SW 1271 (cell line): ENCODE measurements at places on chromosomes 6 and 20.
A peak's percentile ranks its signal among the peaks of the same experiment; 100 is the strongest.

DNA sequence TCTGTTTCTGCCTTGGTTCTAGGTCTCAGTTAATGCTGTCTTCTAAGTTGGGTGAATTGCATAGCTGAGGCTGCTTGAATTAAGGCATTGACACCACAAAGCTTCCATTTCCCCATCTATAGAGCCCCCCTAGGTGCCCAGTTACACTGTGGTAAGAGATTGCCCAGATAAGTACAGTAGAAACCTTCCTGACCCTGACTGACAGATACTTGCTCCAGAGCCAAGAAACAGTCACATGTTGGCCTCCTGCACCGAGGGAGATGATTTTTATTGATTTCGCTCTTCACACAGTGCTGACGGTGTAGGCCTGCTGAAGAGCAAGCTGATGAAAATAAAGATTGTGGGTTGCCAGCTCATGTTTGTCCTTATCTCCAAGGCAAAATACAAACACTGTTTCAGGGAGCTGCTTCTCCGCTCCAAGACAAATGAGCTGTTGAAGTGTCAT is 67.9 kb downstream of the TRMT11 start:
- no peak for DNase-seq

DNA sequence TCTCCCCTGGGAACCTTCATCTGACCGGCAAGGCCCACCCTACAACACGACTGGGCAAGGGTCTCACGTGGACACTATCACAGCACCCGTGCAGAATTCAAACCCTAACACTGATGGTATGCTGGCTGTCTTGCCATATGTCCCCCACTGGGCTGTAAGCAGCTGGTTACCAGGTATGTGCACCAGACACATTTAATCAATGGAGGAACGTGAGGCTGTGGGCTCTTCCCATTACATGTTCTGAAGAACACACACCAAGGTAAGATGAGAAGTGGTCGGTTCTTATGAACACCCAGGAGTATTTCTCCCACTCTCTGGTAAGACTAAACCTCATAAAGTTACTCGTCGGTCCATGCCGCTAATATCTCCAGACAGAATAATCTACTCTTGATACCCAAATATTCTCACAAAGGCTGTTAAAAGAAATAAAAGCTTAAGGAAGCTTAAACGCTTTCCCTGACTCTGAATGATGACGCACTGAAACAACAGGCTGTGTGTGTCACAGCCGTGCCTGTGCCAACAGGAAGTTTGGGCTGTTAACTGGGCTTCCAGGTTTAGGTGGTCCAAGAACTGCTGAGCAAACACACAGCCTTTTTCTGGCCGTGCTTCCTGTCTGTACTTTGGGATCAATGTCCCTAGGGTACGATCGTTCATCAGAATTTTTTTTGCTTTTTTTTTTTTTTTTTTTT is 75.3 kb downstream of the SLC23A2 start:
- DNase-seq: no peak

DNA sequence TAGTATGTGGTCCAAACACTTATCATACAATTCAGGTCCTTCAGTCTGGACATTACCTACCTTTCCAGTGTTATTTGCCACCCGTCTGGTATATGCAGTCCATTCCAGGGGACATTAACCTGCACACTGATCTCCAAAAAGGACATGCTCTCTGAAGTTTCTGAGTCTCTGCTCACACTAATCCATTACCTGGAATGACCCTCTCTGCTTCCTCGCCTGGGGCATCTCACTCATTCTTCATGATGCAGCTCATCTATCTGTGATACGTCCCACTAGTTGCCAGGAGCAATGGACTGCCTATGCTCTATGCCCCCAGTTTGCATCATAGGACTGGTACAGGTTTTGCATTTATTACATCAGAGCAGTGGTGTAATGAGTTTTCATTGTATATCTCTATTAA is 5.9 kb upstream of the TUBB2B start:
- DNase-seq: no peak

- no peak for DNase-seq
These were observed 51.5 kb upstream of the ENPP4 start for GRCh38 chr6:46078294-46078693.

DNA sequence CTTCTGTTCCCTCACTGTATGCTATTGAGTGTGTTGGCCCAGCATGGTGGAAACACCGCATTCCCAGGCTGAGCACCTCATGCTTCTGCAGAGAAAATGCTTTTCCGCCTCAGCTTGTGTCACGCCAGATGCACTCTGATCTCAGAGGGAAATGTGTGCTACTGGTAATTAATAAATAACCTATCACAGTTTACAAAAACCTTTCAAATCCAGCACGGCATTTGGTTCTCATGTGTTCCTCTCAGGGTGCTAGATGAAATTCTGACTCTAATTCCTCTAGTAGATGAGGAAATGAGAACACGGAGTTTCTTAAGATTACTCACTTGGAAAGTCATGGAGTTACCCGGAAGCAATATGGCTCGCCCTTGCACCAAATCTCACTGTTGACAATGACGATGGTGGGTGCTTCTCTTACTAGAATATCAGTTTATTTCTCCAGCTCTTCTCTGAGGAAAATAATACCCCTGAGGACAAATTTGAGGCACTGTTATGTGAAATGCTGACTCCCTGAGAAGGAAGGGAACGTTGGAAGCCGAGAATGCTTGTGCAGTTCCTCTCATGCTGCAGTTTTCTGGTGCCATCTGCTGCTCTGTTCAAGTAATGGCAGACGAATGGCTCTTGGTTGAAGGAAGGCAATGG is 116.6 kb downstream of the RNF144B start:
- DNase-seq: peak; percentile 78

GRCh38 chr6:81534934-81535465 is 217.5 kb downstream of the TENT5A start:
- DNase-seq: no peak

- peak; percentile 31 for DNase-seq
These were observed 2.7 kb downstream of the MYB start for GRCh38 chr6:135183532-135184440.

DNA sequence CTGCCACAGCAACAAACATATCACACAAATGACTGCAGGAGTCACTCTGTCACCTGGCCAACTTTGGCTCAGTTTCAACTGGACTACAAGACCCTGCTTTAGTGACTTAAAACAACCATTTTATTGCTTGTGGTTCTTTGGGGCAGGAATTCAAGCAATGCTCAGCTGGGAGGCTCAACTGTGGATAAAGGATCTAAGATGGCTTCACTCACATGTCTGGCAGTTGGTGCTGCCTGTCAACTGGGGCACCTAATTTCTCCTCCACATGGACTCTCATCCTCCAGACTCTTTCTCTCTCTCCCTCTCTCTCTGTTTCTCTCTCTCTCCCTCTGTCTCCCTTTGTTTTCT is 2.8 kb upstream of the EPB41L2 start:
- DNase-seq: no peak

GRCh38 chr6:73207221-73207837 is 18.0 kb downstream of the KHDC1L start:
- no peak for DNase-seq

DNA sequence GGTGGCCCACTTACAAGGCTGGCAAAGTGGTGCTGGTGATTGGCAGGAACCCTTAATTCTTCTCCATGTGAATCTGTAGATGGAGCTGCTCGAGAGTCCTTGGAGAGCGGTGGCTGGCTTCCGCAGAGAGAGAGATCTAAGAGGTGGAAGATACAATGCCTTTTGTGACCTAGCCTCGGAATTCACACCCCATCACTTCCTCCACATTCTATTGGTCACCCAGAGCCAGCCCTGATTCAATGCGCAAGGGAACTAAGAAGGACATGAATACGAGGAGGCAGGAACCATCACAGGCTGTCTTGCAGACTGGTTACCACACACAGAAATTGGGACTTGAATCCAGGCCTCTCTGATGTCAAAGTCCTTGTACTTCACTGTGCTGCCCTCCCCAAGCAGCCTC is 128.9 kb upstream of the PROKR2 start:
- DNase-seq: no peak

- DNase-seq: no peak
These were observed 288.1 kb upstream of the SUPT3H start for GRCh38 chr6:45665859-45666258.

- no peak for DNase-seq
These were observed 65.8 kb upstream of the THEMIS start for GRCh38 chr6:127966616-127967015.

GRCh38 chr6:152631376-152631775 is 5.8 kb downstream of the SYNE1 start:
- no peak for DNase-seq
